ENCODE measurements at places on chromosomes 4 and X. TPM values are rescaled to one million over a fixed set of nuclear protein-coding genes. Genes with fewer than 3 reads are reported as not detected.

Gene GRIPAP1
- 30.3 TPM for polyA plus RNA-seq

Gene F8A1
- 23.0 TPM for polyA plus RNA-seq

Gene CAMK2D
- 11.9 TPM for polyA plus RNA-seq

Gene TMSB15C
- 0.26 TPM for polyA plus RNA-seq

Gene XG
- polyA plus RNA-seq, result 0.21 TPM

Gene CD99
- 161 TPM for polyA plus RNA-seq

Gene ALB
- polyA plus RNA-seq, result 0.07 TPM

Gene STAP1
- polyA plus RNA-seq, result 0.63 TPM

Gene RHOXF1
- 0.37 TPM for polyA plus RNA-seq

Gene EBP
- 162 TPM for polyA plus RNA-seq

Gene CT45A10
- not detected for polyA plus RNA-seq

Gene LRRC66
- polyA plus RNA-seq, result 0.05 TPM

Gene RIBC1
- 6.0 TPM for polyA plus RNA-seq

Gene TCP11X2
- polyA plus RNA-seq, result 0.12 TPM

Gene PTPN13
- 16.1 TPM for polyA plus RNA-seq

Gene VSIG1
- 0.94 TPM for polyA plus RNA-seq

Gene ATP1B4
- polyA plus RNA-seq, result not detected

Gene MYL5
- polyA plus RNA-seq, result 15.2 TPM

Gene ZNF732
- not detected for polyA plus RNA-seq

Gene LRIT3
- polyA plus RNA-seq, result 0.10 TPM

Gene CCNB3
- polyA plus RNA-seq, result 0.49 TPM

Gene SPARCL1
- 93.2 TPM for polyA plus RNA-seq

Gene MAGED4B
- polyA plus RNA-seq, result 7.4 TPM

Gene PHOX2B
- not detected for polyA plus RNA-seq

Gene PDGFRA
- polyA plus RNA-seq, result 8.1 TPM

Gene SSX4B
- polyA plus RNA-seq, result not detected

Gene NXF2
- polyA plus RNA-seq, result 0.37 TPM

Measured in lung (tissue), 17 donors.